ENCODE measurements at places on chromosomes 12 and 14.

- no peak for DNase-seq
Measured at GRCh38 chr14:22159099-22159498, 429.9 kb downstream of the DAD1 start.

DNA sequence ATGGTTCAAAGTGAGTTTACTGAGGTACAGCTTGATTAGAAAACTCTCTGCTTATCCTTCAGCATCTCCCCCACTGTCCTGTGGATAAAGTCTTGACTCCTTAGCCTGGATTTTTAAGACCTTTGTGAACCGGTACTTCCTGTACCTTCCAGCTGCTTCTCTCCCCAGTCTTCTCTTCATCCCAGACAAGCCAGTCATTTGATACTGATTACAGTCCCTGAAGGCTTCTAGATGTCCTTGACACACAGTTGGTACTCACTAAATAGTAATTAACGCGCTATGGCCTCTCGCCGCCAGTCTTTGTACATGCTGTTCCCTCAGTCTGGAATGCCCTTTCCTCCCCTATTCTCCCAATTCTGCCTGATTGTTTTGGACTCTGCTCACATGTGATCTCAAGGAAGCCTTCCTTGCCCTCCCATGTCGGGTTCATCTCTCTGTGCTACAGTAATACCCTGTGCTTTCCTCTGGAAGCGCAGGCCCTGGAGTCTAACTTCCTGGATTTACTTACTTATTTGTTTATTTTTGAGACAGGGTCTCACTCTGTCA, 50.6 kb upstream of the PTGR2 start:
- DNase-seq: no peak

GRCh38 chr12:112359290-112359689, 22.9 kb downstream of the HECTD4 start:
- no peak for DNase-seq

GRCh38 chr14:64515053-64515452, 10.5 kb downstream of the ZBTB1 start:
- DNase-seq: no peak

- no peak for DNase-seq
Measured at GRCh38 chr12:13093191-13093847, 10.1 kb downstream of the GSG1 start.

- no peak for DNase-seq
Measured at GRCh38 chr14:91385224-91385623, 32.4 kb downstream of the CCDC88C start.

GRCh38 chr14:73741386-73741875, 27.2 kb upstream of the PNMA1 start:
- no peak for DNase-seq

DNA sequence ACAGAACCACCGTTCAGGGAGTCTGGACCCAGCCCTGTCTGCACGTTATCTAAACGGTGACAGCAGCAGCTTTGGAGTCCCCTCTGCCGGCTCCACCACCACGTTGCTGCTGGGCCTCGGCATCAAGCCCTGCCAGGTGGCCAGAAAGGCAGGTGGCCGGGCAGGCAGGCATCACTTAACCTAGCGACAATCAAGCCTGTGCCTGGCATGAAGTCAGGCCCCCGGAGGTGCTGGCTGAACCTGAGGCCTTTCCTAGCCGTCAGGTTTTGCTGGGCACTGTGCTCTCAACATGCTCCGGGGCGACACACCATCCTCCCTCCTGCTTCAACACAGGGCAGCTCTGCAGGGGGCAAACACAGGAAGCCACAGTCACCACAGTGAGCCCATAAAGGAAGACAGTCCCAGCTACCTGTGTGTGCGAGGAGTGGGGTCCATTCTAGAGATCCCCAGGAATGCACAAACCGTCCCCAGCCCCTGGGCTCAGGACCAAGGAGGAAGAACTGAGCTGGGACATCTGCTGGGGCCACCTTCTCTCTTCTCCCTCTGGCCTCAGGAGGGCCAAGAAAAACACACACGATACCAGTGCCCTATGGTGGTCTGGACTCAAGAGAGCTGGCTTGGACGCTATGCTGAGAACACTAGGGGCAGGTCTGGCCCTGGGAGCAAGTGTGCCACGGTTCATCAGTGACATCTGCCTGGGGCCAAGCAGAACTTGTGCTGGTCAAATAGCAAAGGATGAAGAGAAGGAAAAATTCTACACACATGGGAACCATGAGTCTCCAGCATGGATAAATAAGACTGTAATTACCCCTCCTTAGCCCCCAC, 44.7 kb downstream of the CCDC88C start:
- peak; percentile 85 for DNase-seq

GRCh38 chr12:29463198-29463597, 34.3 kb downstream of the OVCH1 start:
- DNase-seq: no peak

- DNase-seq: no peak
Measured at GRCh38 chr14:103318750-103319419, 15.2 kb upstream of the EIF5 start.

DNA sequence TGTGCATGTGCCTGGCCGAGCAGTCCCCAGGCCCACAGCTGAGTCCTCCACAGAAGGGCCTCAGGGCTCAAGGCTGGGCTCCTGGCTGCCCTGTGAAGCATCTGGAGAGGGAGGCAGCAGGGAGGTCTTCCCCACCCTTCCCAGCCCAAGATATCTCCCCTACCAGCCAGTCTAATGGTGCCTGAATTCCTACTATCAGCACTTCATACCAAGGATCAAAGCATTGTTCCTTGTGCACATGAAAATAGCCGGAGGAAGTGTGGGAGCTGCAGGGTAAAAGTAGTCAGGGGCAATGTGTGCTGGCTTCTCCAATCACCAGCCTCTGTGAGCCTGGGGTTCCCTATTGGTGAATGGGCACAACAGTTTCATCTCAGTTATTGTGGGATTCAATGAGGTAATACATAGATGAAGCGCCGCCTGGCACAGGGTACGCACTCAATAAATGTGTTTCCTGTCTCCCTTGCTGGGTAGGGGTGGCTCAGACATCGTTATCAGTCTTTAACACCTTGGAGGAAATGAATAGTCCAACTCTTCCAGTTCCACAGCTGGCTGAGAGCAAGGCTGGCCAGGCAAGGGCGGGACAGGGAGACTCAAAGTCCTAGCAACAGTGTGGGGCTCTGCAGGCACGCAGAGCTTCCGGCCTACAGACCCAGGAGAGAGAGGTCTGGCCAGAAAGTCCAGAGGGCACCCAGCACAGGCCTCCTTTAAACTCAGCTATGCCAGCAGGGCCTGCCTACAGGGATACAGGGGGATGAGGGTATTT, 39.1 kb upstream of the PNMA1 start:
- DNase-seq: no peak

- no peak for DNase-seq
Measured at GRCh38 chr14:76294876-76295275, 81.1 kb upstream of the ESRRB start.

- DNase-seq: no peak
Measured at GRCh38 chr12:123111498-123112165, 39.3 kb downstream of the PITPNM2 start.

- no peak for DNase-seq
Measured at GRCh38 chr12:106901276-106901675, 54.4 kb upstream of the TMEM263 start.

GRCh38 chr14:73269729-73270531, 32.6 kb downstream of the PAPLN start:
- peak; percentile 11 for DNase-seq

DNA sequence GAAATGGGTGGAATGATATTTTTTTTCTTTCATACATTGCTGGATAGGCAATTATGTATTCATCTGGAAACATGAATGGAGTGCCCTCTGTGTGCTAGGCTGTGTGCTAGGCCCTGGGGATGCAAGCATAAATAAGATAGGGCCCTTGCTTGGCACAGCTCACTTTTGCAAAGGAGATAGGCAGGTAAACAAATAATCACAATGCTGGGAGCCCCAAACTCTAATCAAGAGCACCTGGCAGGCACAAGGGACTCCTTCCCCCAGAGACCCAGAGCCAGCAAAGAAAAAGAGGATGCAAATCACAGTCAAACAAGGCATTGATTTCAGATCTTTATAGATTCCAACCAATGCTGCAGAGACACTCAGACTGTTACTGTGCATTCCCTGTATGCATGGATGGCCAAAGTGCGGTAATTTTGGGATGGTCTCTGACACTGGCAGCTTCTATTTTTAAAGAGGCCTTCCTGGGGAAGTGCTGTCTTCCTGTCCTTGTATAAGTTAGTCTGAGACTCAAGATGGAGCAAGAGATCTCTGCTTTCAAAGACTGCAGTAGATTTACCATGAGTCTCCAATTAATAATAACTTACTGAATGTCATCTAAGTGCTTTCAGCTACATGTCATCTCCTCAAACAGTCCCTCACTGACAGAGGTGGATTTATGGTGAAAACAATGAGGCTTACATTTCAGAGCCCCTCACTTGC, 45.1 kb upstream of the CPM start:
- DNase-seq: no peak

DNA sequence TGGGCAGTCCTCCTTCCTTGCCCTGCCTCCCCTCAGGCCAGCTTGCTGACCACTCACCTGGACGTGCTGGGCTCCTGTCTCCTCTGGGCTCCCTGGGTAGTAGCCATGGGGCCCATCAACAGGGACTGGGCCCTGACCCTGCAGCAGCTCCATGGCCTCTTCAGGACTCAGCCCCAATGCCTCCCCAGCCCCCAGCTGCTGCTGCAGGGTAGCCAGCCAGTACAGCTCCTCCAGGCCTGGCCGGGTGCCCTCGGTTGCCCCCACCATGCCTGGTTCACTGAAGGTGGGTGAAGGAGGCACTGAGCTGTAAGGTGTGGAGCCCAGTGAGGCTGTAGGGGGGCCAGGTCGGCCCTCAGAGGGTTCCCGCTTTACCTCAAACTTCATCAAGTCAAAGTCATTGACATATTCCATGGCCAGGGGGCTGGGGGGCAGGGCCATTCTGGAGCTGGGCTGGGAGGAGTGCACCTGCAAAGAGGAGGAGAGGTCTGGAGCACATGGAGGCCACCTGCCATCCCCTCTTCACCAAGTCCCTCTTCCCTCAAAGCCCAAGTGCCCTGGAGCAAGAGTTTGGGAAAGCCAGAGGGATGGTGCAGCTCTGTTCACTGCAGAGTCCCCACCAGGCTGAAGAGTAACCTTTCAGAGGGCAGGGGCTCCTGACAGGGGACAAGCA, 11.2 kb downstream of the CPNE6 start:
- DNase-seq: no peak

DNA sequence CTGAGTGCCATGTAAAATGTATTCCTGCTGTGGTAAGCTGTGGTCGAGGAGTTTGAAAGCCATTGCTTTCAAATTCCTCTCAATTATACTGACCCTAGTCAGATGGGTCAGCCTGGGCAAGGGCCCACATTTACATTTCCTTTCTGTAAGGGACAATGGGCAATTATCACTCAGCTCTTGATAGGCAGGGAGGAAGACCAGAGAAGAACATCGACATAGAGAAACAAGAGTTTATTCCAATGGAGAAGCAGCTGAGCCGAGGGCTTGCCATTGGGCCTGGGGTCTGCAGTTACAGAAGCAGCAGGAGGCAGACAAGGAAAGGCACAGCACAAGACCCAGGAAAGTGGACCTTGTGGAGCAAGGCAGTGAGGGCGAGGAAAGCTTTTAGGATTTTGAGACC, 9.7 kb downstream of the NRIP2 start:
- no peak for DNase-seq

- no peak for DNase-seq
Measured at GRCh38 chr14:71175491-71175890, 268.2 kb downstream of the PCNX1 start.

GRCh38 chr14:35331605-35332516, 39.7 kb downstream of the PSMA6 start:
- no peak for DNase-seq

GRCh38 chr14:103872481-103873113, 25.2 kb upstream of the PPP1R13B start:
- no peak for DNase-seq

- DNase-seq: no peak
Measured at GRCh38 chr14:89524990-89525667, 108.1 kb upstream of the FOXN3 start.

DNA sequence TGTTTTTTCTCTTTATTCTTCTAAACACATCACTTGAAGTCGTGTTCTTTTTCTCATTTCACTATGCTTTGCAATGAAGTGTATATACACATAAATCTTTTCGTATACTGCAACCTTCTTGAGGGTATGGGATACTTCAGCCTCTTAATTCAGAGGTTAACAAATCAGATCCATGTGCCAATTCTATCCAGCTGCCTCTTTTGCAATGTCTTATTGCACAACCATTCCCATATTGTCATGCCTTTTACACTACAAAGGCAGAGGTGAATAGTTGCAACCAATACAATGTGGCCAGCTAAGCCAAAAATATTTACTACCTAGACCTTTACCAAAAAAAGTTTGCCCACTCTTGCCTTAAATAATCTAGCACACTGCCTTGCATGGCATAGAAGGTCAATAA, 224.5 kb upstream of the FOXG1 start:
- no peak for DNase-seq

GRCh38 chr14:57068511-57068910, 200.2 kb downstream of the EXOC5 start:
- no peak for DNase-seq

GRCh38 chr14:32545095-32545494, 216.0 kb downstream of the AKAP6 start:
- no peak for DNase-seq

- no peak for DNase-seq
Measured at GRCh38 chr12:77325511-77326236, 260.3 kb upstream of the E2F7 start.

DNA sequence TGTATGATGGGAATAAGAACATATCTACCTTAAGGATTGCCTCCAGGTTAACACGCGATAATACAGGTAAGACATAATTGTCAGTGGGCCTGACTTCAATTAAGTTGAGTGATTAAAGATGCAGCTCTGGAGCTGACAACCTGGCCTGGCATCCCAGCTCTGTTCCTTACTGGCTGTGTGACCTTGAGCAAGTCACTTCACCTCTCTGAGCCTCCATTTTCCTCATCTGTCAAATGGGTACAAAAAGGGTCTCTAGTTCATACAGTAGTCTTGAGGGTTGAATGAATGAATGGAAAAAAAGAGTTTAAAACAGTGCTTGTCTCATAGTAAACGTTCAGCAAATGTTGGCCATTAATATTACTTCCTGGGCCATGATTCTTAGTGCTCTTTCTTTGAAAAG, 213.9 kb downstream of the PHETA1 start:
- no peak for DNase-seq

GRCh38 chr12:51424662-51425539, at the start of gene SLC4A8:
TSS of gene SLC4A8 (plus strand) at chr12:51424831. CDS start at chr12:51424988, 157 bp downstream.
- DNase-seq: peak; percentile 89

DNA sequence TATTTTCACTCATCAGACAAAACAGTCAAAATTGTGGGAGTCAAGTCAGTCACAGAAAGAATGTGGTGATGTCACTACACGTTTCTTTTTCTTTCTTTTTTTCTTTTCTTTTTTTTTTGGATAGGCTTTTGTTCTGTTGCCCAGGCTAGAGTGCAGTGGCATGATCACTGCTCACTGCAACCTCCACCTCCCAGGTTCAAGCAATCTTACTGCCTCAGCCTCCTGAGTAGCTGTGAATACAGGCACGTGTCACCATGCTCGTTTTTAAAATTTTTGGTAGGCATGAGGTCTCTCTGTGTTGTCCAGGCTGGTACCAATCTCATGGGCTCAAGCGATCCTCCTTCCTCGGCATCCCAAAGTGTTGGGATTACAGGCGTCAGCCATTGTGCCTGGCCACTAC, 2.3 kb downstream of the CLECL1 start:
- DNase-seq: no peak

- no peak for DNase-seq
Measured at GRCh38 chr12:124831590-124831989, 32.1 kb downstream of the SCARB1 start.

- no peak for DNase-seq
Measured at GRCh38 chr14:85958069-85958468, 428.1 kb downstream of the FLRT2 start.
